ENCODE measurements at places on chromosomes 16 and 17.

DNA sequence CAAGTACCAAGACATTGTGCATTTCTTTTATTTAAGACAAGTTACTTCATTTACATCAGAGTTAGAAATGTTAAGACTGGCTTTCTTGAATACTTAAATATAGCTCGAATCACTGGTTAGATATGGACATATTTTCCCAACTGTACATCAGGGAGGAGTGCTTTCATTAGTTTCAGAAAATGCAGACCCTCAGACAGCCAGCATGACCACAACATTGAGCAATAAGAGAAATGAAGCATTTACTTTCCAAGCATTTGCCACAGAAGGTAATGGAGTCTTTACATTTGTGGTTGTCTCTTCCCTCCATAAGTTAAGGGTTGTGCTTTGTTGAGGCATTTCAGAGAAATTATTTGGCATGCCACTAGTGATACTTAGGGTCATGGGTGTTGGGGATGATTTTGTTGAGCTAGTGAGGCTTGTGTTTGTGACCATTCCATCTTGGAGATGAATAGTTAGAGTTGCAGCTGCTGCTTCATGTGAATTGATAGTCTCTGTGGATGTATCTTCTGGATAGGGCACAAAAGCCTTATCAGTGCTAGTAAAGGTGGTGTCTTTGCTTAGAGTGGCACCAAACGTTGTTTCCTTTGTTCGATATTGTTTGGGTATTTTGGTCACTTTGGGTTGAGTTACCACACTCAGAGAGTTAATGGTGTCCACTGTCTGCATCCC, 2.1 kb downstream of the OMG start:
- no peak for DNase-seq

DNA sequence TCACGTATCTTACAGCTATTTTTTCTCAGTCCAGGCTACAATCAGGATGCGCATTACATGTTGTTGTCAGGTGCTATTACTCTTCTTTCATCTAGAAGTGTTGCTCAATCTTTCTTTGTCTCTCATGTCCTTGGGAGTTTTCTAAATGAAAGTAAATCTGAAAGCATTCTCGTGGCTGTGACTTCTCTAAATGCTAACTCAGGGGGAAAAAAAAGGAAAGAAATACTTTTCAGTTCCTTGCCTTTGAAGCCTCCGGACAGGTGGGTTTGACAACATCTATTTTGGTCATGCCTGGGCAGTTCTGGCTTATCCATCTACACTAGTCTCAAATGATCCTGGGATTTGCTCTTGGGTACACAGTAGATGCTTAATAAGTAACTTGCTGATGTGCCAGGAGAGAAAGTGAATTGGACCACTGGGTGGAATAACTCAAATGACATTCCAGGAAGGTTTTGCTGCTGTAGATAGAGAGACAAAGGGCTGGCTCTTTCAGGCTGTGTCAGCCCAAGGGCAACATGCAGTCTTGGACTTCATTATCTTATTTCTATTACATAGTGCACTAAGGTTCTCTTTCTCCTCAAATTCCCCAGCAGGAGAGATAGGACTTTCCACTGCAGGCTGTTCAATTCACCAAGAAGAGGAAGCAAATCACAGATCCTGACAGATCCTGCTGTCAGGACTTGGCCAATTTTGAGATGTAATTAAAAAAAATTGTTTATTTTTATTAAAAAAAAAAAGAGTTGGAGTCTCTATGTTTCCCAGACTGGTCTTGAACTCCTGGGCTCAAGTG, 63.6 kb upstream of the NFAT5 start:
- no peak for DNase-seq

- DNase-seq: no peak
These were observed 856 bp downstream of the DNAJA2 start for GRCh38 chr16:46972429-46973206.

DNA sequence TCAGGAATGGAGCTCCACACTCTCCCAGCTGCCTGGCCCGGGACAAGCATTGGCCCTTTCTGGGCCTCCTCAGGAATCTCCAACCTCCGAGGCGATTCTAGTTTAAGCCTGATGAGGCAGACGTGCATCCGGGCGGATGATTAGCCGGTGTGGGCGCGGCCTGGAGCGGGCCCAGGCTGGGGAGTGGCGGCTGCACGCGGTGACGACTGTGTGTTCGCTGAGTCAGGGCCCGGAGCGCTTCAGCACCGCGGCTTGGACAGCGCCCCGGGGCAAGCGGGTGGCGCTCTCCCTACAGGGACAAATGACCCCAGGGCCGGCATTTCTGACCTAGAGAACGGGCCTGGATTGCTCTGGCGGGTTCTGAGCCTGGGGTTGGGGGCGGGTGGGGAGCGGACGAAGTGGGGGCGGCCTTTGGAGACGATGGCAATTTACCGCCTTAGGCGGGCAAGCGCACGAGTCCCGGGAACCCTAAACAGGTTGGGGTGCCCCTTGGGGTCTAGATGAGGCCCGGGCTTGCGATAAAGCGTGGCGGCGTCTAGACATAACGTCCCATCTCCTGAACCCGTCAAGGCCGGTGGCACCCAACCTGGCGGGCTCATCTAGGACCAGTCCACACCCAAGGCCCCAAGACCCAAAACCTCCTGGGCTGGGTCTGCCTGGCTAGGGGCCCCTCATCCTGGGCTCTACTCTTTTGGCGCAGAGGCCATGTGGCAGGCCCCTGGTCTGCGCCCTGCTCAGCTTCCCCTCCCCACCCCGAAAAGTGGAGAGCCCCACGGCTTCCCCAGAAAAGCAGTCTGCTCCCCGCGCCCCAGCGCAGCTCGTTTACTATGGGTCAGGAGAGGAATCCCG, 22.3 kb upstream of the ZNHIT3 start:
- peak; percentile 85 for DNase-seq

DNA sequence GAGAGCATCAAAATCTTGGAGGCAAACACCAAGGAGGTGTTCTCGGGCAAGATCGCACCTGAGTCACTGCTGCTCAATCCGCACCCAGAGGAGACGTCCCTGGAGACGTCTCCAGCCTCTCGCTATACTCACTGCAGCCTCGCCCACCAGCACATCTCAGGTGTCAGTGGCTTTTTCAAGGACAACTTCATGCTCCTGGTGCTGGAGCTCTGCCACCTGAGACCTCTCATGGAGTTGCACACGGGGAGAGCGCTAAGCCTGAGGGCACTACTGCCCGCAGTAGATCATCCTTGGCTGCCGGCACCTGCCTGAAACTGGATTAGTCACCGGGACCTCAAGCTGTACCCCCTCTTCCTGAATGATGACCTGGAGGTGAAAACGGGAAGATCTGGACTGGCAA, 2.6 kb upstream of the MBTPS1 start:
- DNase-seq: no peak

DNA sequence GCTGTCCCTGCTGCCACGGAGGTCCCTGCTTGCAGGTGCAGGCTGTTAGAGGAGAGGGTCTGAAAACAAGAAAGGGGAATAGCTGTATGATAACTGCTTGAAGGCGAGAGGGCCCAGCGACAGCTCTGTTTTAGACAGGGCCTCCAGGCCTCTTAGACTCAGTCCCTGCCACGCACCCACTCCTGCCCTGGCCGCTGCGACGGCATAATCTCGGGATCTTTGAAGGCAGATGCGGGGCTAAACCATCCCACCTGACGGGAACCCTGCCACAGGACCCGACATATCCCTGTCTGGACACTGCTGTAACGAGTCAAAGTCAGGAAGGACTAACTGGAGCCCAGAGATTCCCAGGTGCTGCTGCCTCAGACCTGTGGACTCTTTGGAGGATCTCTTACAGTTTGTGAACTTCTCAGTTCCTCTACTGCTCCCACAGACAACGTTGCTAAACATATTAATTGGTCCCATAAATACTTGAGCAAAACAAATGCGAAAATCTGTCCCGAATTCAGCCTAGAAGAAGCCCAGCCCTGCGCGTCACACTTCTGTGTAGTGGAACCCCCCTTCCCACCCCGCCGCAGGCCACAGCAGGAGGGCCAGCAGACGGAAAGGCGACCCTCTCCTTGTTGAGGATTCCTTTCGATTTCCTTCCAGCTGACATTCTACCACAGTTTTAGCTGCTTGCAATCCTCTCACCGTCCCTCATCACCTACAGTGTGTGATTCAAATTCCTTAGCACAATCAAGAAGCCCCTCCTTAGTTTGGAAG, 998 bp upstream of the TMEM11 start:
- no peak for DNase-seq

DNA sequence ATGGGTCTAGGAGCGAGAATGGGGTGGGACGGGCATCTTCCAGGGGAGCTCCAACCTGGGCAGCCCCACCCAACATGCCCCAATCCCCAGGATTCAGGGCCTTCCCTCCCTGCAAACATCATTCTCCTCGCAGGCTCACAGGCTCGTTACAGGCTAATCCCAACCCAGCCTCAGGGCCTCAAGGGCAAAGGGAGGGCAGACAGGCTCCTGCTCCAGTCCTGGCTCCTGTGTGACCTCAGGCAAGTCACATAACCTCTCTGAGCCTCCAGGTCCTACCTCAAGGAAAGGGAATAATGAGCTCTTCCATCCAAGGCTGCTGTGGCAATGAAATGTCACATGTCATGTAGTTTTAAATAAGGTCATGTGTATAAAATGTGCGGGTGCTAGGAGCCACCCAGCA, 186.5 kb upstream of the TNRC6C start:
- DNase-seq: no peak

- peak; percentile 68 for DNase-seq
These were observed 38.6 kb downstream of the SYNRG start for GRCh38 chr17:37570527-37571093.

- DNase-seq: no peak
These were observed 29.1 kb downstream of the ARSG start for GRCh38 chr17:68320311-68320865.

DNA sequence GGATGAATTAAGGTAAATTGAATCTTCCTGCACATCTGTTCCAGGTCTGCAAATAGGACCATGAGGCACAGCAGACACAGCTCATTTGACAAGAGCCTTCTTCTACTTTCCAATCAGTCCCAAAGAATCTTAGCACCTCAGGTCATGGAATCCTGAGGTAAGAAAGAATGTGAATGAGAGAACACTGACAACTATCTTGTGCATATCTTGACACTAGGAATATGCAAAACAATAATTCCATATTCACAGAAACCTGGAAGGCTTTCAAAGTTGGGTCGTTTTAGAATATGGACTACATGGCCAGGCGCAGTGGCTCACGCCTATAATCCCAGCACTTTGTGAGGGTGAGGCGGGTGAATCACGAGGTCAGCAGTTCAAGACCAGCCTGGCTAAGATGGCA, 1009.4 kb upstream of the GOT2 start:
- no peak for DNase-seq

DNA sequence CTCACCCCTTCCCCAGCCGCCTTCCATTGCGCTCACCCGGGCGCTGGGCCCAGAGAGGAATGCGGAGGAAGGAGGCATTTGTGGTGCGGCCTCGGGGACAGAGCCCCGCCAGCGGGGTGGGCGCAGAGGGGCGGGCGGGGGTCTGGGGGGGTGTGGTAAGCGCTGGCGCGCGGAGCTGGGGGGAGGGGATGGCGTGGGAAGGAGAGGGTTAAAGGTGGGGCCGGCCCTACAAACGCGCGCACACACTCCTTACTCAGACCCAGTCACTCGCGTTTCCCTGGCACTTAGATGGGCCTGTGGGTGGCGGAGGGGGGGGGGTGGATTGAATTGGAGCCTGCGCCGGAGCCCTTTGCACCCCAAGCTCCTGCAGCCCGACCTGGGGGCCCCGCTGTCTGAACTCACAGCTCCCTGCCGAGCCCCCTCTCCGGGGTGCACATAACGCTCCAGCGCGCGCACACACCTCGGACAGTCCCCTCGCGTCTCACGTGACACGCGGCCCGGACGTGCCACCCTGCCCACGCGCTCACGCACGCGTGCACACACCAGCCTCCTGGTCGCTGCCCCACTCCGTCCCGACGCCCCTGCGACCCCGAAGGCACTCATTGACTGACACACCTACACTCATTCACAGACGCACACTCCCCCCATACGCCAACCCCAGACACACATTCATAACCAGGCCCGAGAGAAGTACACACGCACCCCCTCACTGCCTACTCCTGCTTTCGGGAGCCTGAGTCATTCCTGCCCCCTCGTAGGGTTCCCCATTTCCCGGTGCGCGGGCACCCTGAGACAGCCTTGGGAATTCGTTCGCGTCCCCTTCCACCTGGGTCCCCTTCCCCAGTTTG, 844 bp downstream of the TBKBP1 start:
- DNase-seq: no peak

- DNase-seq: no peak
These were observed 11.1 kb downstream of the CD300LG start for GRCh38 chr17:43857957-43858600.

DNA sequence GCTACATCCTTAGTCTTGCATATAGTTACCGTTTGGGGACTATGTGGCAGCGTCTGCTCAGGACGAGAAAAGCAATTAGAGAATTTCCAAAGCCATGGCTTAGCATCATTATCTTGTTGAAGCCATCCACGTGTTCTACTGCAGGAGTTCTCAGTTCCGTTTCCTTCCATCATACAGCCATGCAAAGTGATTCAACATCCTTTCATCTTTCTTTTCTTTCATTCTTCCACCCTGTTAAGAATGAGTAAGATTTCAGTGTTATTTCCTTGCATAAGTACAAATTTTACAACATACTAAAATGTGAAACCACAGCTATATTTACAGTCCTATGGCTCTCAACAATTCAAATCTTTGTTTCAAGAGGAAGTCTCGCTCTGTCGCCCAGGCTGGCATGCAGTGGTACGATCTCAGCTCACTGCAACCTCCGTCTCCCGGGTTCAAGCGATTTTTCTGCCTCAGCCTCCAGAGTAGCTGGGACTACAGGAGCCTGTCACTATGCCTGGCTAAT, 3.8 kb downstream of the MARF1 start:
- no peak for DNase-seq

- DNase-seq: no peak
These were observed 24.5 kb upstream of the SPPL2C start for GRCh38 chr17:45820052-45820780.

DNA sequence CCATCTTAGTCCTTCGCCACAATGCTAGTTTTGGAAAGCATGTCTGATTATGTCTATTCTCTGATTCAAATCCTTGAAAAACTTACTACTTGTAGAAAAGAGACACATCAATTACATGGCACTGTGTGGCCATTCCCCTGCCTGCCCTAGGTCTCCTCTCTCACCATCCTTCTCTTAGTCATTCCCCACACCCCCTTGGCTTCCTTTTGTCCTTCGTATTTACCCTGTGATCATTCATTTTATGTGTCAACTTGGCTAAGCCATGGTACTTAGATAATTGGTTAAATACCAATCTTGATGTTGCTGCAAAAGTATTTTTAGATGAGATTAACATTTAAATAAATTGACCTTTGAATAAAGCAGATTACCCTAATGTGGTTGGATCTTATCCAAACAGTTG, 122.9 kb upstream of the CDH11 start:
- DNase-seq: no peak

DNA sequence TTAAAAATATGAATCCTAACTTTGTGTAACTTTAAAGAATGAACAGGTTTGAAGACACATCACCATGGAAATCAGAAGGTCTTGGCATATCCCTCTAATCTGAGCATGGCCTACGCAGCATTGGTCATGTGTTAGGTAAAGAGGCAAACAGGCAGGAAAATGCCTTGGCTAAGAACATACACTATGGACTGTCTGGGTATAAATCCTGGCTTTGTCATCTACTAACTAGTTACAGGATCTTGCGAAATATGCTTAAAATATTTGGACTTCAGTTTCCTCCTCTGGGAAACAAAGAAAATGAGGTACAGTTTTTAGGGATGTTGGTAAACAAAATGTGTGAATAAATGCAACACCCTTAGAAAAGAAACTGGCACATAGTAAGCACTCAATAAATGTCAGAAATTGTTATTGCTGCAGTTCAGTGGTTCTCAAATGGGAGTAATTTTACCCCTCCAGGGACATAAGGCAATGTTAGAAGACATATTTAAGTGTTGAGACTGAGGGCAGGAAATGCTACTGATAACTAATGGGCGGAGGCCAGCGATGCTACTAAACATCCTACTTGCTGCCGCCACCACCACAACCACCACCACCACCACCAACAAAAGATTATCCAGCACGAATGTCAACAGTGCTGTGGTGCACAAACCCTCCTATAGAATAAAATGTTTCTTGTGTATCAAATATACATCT, 770.8 kb upstream of the SOX9 start:
- DNase-seq: no peak
